Mammary epithelial cell (primary cell): ENCODE measurements at places on chromosomes 5 and 9.

GRCh38 chr5:4646715-4647375 lies 493.3 kb upstream of the ADAMTS16 start:
- DNase-seq, result no peak

- no peak for DNase-seq
Measured at GRCh38 chr5:35059251-35059650, 11.5 kb upstream of the AGXT2 start.

DNA sequence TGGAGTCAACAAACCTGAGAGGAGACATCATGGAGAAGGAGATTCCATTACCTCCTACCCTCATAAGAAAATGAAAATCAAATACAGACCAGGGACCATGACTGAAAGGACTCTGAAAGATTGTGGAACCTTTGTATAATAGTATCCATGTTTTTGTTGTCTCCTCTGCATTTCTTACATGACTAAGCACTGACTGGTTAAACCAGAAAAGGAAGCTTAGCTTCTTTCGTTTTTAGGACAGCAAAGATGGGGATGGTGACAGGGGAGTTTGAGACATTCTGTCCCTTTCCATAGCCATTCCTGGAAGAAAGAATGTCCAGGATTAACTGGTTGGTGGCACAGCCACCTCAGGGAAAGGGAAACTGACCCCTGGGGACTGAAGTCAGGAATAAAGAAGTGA lies 22.2 kb downstream of the ITGA1 start:
- DNase-seq, result peak; percentile 37

DNA sequence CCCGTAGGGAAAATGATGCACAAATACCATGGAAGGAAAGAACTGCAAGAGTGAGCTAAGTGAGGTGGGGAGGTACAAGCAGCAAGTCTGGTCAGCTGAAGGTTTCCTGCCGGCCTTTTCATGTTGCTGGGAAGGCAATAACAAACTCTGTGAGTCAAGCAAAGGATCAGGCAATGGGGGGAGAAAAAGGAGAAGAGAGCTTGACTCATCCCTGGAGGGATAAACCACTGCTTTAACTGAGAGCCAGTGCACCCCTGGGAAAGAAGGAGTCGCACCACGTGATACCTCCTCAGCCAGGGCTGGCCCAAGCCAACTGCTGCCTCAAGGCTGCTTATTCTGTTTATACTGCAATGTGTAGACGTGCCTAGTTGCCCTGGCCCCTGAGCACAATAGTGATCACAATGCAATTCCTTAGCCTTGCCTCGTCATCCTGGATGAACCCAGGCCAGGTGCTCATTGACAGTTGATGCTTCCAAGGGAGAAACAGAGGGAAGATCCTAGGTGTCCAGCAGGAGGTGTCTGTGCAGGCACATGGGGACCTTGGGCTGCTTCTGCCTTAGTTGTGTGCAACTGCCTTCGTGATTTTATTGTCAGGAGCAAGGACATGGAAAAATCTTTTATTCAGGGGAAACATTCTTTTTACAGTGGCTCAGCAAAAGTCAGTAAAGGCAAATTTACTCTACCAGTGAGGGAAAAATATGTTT lies 203.0 kb upstream of the TUT7 start:
- DNase-seq, result peak; percentile 98

GRCh38 chr9:133995012-133995896 lies 3.1 kb upstream of the VAV2 start:
- DNase-seq, result peak; percentile 41

DNA sequence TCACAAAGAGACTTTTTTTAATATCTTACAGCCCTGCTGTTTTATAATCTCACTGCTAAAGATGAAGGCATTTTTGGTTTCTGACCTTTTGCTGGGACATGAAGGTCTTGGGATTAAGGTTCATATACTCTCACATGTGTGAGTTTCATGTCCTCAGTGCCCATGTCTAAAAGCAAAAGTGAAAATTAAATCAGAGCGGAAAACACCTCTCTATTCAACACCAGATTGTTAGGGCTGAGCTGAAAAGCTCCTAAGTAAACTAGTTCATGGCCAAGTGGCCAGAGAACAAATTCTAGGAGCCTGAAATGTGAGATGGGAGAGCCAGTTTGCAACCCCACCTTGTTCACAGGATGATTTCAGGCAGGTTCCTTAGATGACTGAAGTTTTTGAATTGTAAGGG lies 110.9 kb downstream of the GRIA1 start:
- DNase-seq, result no peak

DNA sequence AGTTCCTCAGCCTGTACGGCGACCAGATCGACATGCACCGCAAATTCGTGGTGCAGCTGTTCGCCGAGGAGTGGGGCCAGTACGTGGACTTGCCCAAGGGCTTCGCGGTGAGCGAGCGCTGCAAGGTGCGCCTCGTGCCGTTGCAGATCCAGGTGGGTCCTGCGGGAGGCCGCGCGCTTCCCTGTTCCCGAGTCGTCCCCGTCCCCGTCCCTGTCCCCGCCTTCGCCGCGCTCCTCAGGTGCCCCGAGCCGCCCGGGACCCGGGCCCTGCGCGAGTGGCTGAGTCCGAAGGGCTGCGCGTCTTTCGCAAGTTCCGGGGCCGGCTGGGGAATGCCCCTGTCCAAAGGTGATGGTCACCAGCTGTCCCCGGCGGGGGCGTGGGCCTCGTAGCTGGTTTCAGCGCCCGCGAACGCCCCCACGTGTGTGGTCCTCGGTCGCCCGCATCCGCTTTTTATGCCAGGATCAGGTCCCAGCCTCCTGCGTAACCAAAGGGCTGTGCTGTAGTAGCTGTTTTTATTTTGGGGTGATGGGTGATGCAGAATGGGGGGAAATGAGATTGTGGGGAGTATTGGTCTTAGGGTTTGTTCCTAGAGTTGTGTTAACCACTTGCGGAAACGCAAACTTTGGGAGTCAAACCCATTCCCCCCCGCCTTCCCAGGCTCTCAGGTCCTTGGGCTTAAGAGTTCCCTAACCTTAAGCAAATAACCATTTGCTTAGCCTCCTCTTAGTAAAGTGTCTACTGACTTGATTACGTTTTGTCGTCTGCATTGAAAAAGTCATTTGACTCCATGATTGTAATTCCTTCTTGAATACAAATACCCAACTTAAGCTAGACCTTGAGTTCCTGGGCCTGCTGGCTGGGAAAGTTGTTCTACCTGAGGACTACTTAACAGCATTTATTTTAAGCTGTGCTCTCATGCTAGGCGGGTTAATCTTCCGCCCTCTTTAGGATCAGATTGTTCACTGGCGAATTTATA lies 663 bp downstream of the ISOC1 start:
- DNase-seq, result peak; percentile 28

DNA sequence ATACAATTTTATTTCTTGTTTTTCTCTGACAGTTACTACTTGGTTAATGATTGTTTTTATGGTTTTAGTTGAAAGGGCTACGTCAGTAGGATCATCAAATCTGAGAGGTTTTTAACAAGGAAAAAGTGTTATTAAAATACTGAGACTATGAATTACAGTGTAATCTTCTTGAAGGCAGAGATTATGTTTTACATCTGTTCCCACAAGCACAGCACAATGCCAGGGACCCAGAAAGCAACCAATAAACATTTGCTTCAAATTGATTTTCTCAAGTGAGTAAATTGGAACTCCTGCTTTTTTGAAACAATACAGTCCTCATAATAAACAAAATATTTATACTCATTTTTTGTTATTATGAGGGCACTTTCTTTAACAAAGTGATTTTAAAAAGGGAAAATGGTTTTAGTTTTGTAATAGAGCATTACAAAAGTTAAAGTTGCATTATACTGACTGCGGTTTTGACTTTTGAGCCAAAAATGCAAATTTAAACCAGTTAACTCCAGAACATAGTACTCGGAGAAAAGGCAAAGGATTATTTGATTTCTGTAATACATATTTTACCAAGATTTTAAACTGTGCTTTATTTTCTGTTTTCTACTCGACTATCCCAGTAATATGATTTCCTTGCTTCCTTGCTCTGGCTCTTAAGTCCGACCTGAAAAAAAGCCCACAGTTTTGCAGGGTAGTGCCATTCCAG lies 176.9 kb downstream of the GDNF start:
- DNase-seq, result no peak

- DNase-seq, result no peak
Measured at GRCh38 chr9:109016132-109016531, 2.8 kb upstream of the CTNNAL1 start.

DNA sequence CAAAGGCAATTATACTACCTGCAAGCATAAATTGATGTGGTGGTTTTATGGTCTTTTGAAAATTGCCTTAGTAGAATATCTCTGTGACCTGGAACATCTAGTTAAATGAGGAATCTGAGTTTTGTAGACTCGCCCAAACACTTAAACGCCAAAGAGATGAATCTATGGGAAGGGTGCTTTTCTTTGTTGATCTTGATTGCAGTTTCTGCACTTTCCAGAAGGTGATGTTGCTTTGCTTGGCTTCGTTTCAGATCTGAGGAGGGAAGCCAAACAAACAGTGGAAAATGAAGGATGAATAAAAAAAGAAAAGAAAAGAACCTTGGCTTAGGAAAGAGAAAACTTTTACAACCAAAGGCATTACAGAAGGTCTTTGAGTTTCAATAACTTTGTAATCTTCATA lies 1021.2 kb downstream of the NR2F1-AS1 start:
- DNase-seq, result peak; percentile 33

GRCh38 chr9:16811987-16812685 lies 58.3 kb downstream of the BNC2 start:
- no peak for DNase-seq
